Activated CD4-positive, CD25-positive, alpha-beta regulatory T cell treated with anti-CD3 and anti-CD28 coated beads, Interleukin-2, amount 50 U/mL, for 72 hours (primary cell): ENCODE measurements at places on chromosomes 6 and 20.

DNA sequence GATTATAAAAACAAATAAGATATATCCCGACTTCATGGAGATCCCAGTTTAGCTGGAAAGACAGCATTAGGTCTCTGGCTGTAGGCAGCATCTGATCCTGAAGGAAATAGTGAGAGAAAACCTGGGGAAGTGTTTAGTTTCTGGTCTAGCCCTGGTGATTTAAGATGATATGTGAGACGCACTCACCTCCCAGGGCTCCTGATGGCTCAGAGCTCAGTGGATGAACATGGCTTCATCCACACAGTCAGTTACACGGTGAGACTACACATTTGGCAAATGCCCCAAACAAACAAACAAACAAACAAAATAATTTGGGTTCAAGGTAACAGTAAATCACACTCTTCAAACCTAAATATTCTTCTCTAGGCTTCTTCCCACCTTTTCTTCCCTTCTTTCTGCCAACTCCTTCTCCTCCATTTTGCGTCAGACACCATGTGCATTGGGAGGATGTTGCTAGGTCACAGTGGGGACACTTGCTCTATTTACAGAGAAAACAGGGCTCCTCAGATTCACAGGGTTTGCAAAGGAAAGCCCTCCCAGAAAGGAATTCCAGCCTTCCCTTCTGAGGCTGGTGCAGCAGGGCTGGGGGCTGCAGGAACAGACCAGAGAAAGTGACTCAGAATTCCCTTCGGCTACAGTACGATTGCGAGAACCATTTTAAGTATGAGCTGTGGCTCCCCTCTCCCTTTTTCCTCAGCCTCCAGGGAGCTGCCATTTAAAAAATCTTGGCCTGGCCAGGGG lies 59.6 kb upstream of the SALL4 start:
- DNase-seq = no peak

DNA sequence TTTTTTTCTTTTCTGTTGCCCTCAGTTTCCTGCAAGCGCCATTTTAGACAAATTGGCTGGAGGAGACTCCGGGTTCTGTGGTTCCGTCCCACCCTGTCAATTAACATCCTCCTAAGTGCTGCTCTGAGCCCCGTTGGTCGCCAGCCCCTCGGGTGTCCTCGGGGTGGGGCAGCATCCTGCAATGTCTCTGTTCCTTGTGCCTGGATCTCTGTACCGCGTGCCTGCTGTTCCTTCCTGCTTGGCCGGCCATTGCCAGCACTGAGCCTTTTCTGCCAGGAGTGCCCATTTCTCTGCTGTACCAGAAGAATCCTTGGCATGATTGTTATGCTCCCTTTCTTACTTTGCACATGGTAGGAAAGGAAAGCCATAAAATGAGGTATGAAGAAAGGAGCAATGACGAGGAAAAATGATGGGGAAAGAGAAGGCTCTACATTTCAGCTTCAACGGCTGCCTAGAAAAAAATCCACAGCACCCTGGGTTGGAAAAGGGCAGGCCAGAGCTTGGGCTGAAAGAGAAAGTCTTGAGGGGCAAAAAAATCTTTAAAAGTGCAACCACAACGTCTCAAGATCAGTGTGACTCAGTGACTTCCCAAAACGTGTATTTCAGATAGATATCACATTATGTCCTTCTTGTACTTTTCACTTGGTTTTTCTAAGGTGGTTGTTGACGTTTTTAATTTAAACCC lies 256.7 kb downstream of the CLIC5 start:
- no peak for DNase-seq

GRCh38 chr6:15504040-15504495 lies 158.8 kb downstream of the DTNBP1 start:
- peak; percentile 23 for DNase-seq

DNA sequence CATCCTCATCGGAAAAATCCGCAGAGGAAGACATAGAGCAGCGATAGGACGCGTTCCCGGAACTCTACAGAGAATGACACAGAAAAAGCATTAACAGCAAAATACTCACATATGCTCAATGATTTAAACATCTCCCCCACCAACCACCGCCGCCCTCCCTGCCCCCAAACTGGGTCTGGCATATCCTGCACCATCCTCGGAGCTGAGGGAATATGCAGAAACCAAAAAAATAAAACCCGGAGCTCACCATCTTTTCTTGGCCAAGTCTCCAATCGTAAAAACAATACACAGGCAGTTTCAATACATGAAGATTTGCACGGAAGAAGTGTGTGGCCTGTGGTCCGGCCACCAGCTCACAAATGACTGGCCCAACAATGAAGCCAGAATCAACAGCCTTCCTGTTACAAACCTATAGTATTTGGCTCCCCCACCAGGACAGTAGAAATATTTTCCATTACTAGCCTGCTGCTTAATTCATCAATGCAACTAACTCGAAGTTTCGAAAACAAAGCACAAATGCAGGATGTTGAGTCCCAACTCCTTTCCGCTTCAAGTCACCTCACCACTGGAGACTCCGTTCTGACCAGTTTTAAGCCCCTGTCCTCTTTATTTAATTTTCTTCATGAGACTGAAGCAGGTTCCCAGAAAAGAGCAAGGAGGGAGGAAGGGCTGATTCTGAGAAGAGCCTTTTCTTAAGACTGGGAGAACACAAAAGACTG lies 103.2 kb upstream of the BEND6 start:
- no peak for DNase-seq

- DNase-seq = no peak
Measured at GRCh38 chr20:61798632-61799031, 267.0 kb downstream of the TAF4 start.

GRCh38 chr20:10604865-10605440 lies 68.8 kb downstream of the JAG1 start:
- DNase-seq = no peak

- DNase-seq = no peak
Measured at GRCh38 chr20:14432597-14432996, 95.2 kb upstream of the FLRT3 start.

- DNase-seq = peak; percentile 50
Measured at GRCh38 chr6:152309648-152310047, 327.5 kb downstream of the SYNE1 start.
